ENCODE measurements at places on chromosomes 1 and 21. TPM values are rescaled to one million over a fixed set of nuclear protein-coding genes. Genes with fewer than 3 reads are reported as not detected.

Gene TESK2
- polyA plus RNA-seq = 4.3 TPM

Gene ARMH1
- 0.74 TPM for polyA plus RNA-seq

Gene PANK4
- 31.9 TPM for polyA plus RNA-seq

Gene C1orf185
- polyA plus RNA-seq = not detected

Gene CELA2B
- polyA plus RNA-seq = not detected

Gene ZMYND12
- polyA plus RNA-seq = 1.2 TPM

Data from psoas muscle (tissue), 8 donors.